ENCODE measurements at places on chromosomes 6 and 20.
A peak's percentile ranks its signal among the peaks of the same experiment; 100 is the strongest.

DNA sequence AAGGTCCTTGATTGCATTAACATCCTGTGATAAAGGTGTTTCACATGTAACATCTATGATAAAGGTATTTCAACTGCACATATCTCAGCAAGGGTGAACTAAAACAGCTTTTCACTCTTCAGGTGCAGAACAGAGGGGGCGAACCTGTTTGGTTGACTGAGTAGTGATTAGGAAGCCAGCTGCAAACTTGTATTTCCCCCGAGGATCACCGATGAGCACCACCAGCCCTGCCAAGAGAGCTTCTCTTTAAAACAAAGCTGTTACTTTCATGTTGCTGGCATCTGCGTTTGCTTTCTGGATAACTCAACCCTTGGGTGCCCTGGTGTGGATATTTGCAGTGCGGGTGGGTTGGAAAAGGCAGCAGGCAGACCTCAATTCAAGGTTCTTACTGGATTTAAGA, 39.6 kb downstream of the JAG1 start:
- no peak for DNase-seq

DNA sequence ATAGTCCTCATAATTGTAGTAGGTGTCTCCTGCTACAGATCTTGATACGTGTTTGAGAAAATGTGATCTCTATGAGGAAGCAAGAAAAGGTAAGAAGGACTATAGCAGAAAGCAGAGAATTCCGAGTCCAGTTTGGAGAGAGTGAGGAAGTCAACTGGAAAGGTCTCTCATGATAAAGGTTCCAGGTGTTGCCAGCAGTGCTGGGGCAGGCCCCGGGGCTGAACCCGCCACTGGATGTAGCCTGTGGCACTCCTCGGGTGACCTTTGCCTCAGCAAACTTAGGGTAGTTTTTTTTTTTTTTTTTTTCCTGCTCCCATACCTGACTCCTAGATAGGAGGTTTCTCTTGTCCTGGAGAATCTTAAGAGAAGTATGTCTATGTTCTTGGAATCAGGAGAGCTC, 62.8 kb downstream of the FAM120B start:
- DNase-seq: no peak

- DNase-seq: no peak
Observed at GRCh38 chr6:125363039-125363823, 61.5 kb upstream of the HDDC2 start.

DNA sequence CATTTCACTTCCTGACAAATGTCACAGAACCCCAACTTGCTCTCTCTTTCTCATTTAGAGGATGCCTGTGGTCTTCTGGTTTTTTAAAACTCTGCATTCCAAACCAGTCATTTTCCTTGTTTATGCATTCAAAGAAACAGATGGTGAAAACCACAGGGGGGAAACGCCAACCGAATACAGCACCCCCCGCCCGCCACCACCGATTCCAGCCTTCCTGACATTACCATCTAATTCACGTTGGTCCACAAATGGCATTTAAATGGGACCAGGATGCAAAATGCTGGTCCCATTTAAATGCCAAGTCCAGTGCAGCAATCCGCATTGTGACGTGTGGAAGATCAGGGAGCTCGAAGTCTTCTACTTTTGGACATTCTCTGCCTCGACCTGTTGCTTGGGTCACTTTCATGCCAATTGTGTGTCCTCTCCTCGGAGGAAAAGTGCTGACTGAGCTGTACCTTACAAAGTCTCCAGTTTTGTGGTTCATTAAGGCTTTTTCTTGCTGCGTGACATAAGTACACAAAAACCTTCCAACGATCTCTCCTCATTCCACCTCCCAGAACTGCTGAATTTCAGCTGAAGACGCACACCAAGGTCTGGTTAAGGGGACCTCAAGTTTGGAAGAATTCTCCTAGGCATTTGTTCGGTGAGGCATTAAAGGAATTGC, 35.8 kb downstream of the NEDD9 start:
- no peak for DNase-seq

GRCh38 chr6:32192608-32193039, at the start of gene GPSM3:
GPSM3 (minus strand) TSS chr6:32192643; CDS start chr6:32192513, 130 bp downstream.
- peak; percentile 44 for DNase-seq

DNA sequence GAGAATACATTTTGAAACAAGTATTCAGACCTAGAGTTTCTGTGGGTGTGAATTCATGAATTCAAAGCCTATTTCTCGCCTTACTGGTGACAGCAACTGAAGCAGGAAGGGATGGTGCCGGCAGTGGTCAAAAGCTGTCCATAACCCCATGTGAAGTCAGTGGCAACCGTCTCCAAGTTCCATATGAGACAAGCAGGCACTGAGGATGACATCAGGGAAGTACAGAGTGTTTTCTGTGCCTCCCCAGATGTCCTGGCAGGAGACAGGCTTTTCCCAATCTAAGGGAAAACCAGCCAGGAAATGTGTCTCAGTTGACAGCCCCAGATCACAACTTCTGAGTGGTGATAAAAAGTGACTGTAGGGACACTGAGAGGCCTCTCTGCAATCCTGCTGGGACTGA, 66.6 kb downstream of the HIVEP2 start:
- peak; percentile 24 for DNase-seq

DNA sequence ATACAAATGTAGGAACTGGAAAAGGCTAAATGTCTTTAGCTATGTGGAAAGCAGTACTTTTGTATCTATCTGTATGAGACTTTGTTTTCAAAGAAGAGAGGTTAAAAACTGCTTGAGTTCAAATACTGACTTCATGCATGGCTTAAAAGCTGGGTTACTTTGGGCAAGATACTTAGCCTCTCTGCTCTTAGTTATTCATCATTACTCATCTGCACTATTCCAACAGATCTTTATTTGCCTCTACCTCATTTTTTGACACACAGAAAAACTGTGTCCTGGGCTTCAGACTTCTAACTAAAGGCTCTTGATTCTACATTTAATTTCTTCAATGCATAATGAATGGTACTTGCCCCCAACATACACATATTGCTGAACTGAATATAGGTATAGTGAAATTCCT, 114.8 kb downstream of the DST start:
- DNase-seq: no peak

GRCh38 chr6:158087224-158087867, 80.7 kb downstream of the SERAC1 start:
- DNase-seq: no peak

DNA sequence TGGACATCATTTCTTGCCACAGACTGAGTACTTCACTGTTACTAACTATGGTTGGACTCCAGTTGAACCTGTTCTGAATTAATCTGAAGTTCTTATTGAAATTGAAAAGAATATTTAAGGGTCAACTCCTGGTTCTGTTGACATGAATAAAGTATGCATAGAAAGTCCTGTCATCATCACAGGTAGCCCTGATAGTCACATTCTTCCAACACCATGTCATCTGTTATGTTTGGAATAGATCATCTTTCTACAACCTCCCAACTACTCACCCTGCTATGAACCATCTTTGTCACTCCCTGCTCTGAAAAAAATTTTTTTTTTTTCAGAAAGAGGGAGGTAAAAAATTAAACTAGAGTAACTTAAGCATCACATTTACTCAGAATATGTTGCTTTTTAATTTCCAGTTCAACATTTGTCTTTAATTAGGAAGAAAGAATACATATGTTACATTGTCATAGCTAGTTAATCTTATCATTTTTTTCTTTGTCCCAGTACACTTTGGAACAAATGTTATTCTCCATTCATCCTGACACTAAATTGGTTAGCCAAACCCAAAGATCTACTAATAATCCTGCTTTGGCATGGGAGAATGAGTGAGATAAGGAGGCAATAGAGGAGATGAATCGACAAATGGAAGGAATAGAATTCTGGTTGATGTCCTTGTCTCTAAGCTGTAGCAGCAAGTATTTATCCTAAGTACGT, 775.1 kb upstream of the NRSN1 start:
- DNase-seq: no peak

DNA sequence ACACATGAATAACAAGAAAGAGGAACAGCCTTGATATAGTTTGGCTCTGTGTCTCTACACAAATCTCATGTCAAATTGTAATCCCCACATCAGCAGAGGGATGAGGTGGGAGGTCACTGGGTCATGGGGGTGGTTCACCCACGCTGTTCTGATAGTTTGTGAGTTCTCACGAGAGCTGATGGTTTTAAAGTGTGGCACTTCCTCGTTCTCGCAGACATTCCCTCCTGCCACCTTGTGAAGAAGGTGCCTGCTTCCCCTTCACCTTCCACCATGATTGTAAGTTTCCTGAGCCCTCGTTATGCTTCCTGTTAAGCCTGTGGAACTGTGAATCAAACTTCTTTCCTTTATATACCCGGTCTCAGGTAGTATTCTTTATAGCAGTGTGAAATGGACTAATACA, 13.1 kb downstream of the SRPK1 start:
- no peak for DNase-seq

DNA sequence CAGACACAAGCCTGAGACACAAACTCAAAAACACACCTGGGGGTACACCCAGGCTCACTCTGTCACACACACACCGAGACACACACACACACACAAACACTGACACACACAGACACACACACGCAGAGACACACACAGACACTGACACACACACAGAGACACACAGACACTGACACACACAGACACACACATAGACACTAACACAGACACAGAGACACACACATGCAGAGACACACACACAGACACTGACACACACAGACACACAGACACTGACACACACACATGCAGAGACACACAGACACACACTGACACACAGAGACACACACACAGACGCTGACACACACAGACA, 14.4 kb upstream of the ABHD16B start:
- DNase-seq: no peak

DNA sequence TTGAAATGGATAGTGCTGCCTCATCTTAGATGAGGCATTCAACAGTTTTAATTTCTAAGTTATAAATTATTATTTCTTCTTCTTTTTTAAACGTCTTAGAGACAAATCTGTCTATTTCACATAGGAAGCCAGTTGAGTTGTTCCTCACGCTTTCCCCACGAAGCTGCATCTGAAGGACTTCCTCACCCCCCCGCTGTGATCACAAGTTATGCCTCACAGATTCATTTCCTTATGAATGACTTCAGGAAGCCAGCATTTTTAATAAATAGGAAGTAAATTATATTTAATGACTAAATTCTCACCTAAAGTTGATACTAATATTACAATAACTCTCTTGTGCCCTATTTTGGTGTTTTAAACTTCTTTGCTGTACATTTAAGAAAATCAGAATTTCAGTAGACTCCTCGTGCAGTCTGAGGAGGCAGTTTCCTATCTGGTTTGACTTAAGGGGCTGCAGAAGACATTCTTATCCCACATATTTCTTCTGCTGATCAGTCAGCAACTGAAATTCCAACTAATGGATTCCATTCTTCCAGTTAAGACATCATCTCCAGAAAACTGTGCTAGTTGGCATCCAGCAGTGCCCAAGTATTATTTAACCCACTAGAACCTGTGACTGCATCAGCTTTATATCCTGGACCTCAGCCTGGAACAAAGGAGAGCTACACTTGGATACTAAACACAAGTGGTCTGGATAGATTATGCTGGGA, 182.7 kb upstream of the CCN2 start:
- no peak for DNase-seq

DNA sequence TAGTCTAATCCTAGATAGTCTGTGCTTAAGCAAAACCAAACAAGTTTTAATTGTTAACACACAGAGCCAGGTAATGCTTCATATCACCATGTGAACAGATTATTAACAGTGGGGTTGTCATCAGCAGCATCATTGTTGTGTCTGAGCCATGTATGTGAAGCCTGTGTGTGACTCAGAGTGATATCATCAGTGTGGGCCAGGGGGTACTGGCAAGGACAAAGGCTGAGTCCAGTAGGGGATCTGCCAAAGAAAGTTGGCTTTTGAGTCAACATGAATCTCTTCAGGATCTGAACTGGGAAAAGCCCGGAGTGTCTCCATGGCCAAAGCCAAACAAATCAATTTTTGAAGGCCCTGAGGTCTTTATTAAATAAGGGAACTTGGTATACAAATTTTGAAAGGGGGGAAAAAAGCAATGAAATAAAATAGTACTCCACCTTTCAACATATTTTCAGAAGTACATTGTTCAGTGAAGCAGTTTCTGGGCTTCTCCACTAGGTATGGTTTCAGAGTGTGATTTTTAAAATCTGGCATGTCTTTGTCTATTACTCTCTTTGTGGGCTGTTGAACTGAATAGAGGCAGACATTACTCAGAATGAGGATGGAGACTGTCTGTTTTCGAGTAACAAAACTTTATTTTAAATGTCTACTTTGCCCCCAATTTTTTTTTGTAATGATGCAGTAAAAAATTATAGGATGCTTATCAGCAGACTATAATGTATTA, 444.2 kb upstream of the JAG1 start:
- DNase-seq: no peak

GRCh38 chr6:21610341-21610740, 16.8 kb downstream of the SOX4 start:
- DNase-seq: peak; percentile 63

DNA sequence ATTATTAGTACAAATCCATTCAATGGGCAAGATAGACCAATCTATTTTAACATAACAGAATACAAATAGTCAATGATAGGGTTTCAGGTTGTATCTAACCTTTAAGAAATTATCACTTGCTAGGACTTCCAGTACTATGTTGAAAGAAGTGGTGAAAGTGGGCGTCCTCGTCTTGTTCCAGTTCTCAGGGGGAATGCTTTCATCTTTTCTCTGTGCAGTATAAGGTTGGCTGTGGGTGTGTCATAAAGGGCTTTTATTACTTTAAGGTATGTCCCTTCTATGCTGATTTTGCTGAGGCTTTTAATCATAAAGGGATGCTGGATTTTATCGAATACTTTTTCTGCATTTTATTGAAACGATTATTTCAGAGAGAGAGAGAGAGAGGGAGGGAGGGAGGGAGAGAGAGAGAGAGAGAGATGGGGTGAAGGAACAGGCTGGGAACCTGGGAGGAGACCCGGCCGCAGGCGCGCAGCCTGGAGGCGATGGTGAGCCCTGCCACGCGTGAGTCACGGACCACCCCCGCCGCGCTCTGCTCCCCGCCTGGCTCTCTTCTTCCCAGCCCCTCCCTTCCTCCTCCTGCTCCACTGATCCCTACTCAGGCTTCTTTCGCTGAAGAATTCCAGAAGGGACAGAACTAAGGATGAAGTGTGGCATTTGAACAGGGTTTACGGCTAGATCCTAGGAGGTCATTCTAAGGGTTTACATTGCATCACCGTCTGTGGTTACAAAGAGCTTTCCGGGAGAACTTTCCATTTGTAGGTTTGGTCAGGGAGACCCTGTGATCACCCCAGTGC, 45.5 kb upstream of the HLA-E start:
- no peak for DNase-seq

DNA sequence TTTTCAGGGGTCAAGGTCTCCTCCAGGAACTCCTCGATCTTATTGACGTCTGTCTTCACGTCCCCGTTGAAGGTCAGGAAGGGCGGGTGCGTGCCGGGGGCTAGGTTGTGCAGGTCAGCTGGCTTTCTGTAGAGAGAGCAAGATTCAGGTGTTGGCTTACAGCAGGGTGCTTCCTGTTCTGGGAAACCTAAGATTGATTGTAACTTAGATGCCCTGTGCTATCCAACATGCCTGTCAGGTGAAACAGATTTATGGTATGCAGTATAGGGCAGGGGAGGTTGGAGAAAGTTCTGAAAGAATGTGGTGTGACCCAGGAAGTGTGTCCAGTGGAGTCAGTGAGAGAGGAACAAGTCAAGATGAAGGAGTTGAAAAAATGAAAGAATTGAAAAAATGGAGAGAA, 66.4 kb downstream of the CLIC5 start:
- no peak for DNase-seq

- DNase-seq: no peak
Observed at GRCh38 chr6:2734488-2735166, 16.1 kb downstream of the MYLK4 start.

GRCh38 chr6:135796643-135797305, 54.7 kb upstream of the PDE7B start:
- no peak for DNase-seq
